ENCODE measurements at places on chromosomes 2 and 18.
A peak's percentile ranks its signal among the peaks of the same experiment; 100 is the strongest.

GRCh38 chr18:2982022-2982421, 30.9 kb downstream of the LPIN2 start:
- no peak for DNase-seq

DNA sequence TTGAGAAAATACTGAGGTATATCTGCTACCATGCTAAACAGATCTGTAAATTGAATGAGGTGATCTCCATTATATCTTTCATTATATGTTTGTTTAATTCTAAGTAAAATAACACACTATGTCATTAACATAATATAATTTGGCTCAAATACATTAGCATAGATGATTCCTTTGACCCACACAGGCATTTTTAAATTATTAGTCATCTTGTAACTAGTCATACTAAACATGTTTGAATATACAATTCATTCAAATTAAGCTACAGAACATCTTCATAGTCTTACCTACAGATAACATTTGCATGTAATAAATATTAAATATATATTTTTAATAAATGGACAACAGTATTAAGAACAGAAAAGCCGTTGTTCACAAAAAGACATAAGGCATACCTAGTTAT, 52.7 kb upstream of the KYNU start:
- no peak for DNase-seq

DNA sequence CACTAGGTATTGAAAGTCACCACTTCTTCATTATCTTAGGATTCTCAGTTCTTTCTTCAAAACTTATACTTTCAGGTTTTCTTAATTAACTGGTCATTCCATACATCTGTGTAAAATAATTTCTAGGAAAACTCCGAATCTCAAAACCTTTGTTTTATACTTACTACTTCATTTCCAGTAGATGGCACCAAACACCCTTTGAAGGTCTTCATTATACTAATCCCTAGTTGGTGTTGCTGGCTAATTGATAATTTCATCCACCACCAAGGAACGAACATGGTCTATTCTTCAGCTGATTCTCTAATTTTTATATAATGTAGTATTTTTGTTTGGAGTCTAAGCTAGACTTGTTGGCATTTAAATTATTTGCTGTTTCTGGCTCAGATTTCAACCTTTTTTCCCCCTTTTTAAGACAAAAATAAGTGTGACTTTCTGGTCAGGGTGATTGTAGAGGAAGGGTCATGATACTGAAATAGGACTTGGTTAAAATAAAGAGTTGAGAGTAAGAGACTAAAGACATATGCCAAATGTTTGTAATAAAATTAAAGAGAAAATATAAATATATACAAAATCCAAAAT, 2.8 kb upstream of the MXD1 start:
- peak; percentile 53 for DNase-seq

- peak; percentile 18 for DNase-seq
Observed at GRCh38 chr2:88903749-88904353, 212.4 kb downstream of the RPIA start.

DNA sequence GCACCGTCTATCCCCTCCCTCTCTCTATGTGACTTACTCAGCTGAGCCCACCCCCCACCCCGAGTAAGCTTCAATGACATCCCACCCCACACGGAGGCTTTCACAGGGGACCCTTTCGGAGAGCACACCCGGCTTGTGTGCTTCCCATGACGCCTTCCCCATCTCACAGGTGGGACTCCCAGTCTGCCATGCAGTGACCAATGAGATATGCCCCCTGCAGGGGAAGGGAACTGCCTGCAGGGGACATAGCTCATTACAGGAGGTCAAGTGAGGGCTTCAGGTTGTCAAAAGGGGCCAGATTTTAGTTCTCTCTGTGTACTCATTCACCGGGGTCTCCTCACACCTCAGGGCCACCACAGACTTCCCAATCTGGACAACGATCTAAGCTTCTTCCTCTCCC, 112.6 kb downstream of the GAREM1 start:
- no peak for DNase-seq

DNA sequence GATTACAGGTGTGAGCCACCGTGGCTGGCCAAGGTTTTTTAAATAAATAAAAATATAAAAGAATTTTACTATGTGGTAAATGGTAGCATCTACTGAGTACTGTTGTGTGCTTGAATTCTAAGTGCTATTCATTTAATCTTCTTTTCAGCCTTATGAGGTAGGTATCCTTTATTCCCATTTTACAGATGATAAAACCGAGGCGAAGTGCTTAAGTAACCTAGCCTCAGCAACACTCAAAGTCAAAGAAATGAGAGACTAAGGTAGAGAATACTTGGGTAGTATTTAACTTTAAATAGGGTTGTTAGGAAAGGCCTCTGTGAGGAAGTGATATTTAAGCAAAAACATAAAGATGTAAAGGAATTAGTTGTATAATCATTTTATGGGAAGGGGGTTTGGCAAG, 5.7 kb upstream of the THOC1 start:
- DNase-seq, result no peak

- no peak for DNase-seq
Observed at GRCh38 chr18:9734189-9734588, 26.1 kb downstream of the RAB31 start.

DNA sequence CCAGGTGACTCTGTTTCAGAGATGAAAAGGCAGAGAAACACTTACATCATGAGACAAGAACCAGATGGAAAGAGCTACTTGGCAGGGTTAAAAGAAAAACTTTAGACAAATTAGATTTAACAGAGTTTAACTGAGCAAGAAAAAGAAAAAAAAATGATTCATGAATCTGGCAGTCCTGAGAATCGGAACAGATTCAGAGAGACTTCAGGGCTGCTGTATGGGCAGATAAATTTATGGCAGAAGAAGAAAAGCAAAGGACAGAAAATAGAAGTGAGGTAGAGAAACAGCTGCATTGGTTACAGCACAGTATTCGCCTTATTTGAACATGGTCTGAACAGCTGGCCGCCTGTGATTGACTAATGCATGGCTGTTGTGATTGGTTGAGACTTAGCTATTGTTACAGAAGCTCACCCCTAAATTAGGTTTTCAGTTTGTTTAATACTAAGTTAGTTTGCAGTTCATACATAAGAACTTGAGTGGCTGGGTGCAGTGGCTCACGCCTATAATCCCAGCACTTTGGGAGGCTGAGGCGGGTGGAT, 43.0 kb upstream of the RHOB start:
- DNase-seq, result no peak

DNA sequence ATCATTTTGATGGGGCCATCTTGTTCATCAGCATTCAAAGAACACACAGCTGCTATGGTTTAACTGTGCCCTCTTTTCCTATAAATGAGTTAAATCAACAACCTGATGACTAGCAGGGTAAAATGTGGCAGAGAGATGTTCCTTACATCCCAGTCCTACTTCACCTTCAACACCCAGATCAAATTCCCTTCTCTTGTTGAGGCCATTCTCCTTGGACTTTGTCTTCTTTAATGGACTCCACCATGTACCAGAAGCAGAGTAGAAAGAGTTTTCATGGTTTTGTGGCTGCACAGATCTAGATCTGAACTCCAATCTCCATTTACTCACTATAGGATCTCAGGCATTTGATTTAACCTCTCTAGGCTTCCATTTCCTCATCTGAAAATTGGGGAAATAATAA, 6.4 kb upstream of the UPP2 start:
- no peak for DNase-seq

DNA sequence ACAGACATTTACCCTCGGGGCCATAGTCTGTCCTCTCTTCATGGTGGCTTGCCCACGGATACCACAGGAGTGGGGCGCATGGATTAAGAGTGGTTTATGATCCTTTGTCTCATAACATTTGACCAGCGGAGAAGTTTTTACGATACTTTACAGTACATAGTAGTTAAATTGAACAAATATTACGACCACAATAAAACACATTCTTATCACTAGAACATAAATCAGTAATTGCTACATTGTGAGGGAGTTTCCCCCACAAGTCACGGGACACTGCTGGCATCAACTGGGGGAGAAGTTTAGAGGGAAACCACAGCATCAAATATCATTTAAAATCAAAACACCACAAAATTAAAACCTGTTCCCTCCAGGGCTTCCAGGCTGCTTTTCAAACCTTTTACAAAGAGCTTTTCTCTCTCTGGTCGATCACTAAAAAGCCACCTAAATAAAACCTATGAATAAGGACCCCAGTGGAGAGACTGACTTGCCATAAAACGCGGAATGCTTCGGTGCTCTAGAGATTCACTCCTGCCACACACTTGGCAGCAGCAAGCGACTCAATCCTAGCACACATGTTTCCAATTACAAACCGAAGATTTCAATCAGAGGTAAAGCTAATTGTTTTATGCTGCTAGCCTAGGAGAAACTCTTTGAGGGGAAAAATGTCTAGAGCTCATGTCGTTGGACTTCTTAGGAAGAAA, 173.7 kb upstream of the HNRNPA3 start:
- no peak for DNase-seq

GRCh38 chr2:230601510-230601909, 111.1 kb upstream of the CAB39 start:
- no peak for DNase-seq

DNA sequence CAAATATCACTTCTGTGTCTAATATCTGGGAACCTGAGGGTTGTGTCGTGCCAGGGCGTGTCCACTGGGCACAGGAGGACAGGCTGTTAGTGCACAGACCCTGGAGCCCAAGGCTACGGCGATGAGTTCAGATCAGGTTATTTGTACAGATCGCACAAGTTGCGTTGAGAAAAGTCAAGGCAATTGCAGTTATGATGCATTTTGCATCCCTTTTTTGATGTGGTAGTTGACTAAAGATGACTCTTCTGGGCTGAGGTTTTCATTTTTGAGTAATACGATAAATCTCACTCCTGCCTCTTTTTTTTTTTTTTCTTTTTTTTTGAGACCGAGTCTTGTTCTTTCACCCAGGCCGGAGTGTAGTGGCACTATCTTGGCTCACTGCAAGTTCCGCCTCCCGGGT, 7.2 kb downstream of the RBFA start:
- no peak for DNase-seq

GRCh38 chr18:13574761-13575160, 151.6 kb downstream of the FAM210A start:
- DNase-seq, result no peak

DNA sequence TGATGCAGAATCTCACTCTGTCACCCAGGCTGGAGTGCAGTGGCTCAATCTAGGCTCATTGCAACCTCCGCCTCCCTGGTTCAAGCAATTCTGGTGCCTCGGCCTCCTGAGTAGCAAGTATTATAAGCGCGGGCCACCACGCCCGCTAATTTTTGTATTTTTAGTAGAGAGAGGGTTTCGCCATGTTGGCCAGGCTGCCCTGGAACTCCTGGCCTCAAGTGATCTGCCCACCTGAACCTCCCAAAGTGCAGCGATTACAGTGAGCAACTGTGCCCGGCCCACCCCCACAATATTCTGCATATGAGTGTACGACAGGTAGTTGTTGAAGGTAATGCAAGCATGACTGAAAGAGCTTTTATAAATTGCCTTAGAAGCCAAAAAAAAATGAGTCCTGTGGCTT, 1.2 kb downstream of the WDR75 start:
- no peak for DNase-seq
